ENCODE measurements at places on chromosomes 13 and 19. TPM values are rescaled to one million over a fixed set of nuclear protein-coding genes. Genes with fewer than 3 reads are reported as not detected.

Gene CLEC4G
- 1.0 TPM for total RNA-seq

Gene URAD
- total RNA-seq, result not detected

- DNase-seq, result no peak
Measured at GRCh38 chr19:16599655-16600346, 27.6 kb upstream of the SLC35E1 start.

DNA sequence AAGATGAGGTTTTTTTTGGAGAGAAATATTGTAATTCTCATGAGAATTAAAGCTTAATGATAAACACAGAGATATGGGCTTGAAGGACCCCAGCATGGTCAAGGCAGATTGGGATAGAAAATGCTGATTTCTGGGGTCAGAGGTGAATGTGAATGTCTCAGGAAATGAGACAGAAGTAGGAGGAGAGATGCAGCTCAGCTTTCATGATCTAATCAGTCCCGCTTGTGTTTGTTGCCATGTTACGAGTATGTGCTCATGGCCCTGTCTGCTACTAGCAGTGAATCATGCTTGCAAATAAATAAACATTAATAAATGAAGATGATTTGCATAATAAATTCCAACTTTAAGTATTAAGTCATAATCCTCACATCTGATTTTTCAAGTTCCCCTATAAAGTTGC is 23.0 kb upstream of the NDFIP2 start:
- DNase-seq, result no peak

Data from H1 (cell line).